ENCODE measurements at places on chromosomes 11 and 22.

DNA sequence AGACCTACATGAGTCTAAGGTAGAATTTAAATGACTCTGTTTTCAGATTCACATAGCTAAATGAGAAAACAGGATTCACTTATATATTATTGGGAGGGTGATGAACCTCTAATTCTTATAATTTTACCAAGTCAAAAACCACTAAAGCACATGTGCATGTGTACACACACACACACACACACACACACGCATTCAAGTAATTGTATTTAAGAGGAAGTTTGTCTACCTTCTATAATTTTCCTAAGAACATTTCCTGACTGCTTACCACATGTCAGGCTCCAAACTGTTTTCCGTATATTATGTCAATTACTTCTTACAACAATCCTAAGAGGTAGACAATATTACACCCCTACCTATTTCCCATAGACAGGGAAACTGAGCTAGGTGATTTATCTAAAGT, 6.7 kb downstream of the RNF141 start:
- no peak for DNase-seq

DNA sequence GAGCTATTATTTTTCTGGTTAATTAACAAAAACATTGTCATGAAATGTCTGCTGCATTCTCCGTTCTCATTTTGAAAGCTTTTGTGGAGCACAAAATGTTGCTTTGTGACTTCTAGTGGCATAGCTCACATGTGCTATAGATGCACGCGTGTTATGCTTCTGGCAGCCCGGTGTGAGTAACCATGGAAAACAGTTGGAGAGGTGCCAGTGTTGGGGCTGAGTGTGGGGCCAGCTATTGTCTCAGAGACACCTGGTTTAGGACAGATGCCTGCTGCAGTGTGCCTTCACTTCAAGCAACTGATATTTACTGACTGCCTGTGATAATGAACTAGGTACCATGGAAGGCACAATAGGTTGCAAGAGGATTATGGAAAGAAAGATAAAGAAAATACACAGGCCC, 760.6 kb downstream of the NTM start:
- DNase-seq, result no peak

GRCh38 chr22:23419171-23419570, 160.9 kb downstream of the IGLL1 start:
- DNase-seq, result no peak

DNA sequence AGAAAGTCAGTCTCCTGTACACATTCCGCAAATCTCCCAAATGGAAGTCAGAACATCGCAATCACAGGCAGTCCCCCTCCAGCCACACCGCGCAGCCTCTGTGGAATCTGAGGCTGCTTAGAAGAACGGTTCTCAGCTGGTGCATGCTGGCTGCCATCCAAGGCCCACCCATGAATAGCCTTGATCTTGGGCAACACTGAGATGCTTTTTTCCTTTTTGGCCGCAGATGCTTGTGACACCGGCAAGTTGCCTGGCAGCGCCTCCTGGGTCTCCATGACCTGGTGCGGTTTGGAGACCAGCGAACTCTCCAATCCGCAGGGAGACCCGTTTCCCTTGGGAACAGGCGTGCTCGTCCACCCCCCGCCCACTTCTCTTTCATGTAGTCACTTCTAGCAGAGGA, 26.3 kb upstream of the PHF21B start:
- DNase-seq, result no peak

- DNase-seq, result no peak
Measured at GRCh38 chr22:43256976-43257545, 70.1 kb upstream of the TTLL12 start.

- no peak for DNase-seq
Measured at GRCh38 chr11:101059331-101059730, 70.3 kb downstream of the PGR start.

GRCh38 chr22:50208939-50209892, 8.4 kb downstream of the SELENOO start:
- DNase-seq, result no peak

GRCh38 chr22:29484642-29485041, 4.6 kb downstream of the NEFH start:
- no peak for DNase-seq

DNA sequence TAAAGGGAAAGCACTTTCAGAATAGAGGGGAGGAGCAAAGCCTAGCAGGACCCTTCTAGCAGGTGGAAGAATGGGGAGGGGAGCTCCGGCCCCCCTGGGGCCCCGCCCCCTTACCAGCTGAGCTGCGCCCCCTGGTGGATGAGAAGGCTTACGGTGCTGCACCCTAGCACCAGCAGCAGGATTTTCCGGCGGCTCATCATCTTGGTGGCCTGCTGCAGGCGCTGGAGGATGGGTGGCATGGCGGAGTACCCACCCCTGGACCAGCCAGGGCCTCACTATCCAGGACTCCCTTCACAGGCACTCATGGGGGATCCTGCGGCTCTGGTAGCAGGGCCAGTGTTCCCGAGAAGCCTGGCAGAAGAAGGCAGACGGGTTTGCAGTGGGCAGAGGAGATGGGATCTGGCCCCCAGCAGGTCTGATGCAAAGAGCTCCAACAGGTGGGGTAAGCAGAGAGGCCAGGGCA, 3.8 kb downstream of the GAL3ST3 start:
- peak; percentile 79 for DNase-seq

DNA sequence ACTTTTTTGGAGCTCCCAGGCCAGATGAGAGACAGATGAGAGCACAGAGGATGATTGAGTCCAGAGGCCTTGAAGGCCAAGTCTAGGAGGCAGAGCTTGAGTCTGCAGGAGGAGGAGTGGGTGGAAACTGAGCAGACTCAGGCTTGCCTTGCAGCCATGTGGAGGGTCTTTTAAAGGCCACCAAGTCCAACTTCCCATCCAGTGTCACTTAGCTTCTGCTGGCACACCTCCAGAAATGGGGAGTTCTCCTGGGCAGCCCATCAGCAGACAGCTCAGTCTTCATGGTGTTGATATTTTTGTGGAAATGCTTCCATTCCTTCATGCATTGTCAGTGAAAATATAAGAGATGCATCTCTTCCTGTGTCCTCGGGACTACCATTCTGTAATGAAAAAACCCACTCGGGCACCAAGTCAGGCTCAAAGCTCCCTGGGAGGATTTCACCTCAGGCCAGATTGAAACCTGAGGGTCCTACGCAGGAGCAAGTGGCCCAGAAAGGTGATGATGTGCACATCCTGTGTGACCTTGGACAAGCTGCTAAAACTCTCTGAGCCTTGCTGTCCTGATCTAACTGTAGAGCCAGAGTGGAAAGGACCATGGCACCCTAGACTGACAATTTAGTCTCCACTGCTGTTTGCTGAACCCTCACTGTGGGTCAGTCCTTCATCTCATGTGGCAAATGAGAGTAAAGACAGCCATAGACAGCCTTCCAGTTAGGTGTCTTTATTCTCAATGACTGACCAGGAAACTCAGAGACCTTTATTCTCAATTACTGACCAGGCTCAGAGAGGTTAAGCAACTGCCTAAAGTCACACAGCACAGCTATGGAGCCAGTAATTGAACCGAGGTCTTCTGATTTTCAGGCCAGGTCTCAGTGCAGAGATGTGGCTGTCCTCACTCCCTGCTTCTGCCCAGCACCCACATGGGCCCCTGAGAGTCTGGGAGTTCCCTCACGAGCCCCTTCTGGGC, 2.9 kb upstream of the LRRC32 start:
- DNase-seq, result no peak

- peak; percentile 32 for DNase-seq
Measured at GRCh38 chr11:78019808-78020207, 3.3 kb downstream of the KCTD14 start.

DNA sequence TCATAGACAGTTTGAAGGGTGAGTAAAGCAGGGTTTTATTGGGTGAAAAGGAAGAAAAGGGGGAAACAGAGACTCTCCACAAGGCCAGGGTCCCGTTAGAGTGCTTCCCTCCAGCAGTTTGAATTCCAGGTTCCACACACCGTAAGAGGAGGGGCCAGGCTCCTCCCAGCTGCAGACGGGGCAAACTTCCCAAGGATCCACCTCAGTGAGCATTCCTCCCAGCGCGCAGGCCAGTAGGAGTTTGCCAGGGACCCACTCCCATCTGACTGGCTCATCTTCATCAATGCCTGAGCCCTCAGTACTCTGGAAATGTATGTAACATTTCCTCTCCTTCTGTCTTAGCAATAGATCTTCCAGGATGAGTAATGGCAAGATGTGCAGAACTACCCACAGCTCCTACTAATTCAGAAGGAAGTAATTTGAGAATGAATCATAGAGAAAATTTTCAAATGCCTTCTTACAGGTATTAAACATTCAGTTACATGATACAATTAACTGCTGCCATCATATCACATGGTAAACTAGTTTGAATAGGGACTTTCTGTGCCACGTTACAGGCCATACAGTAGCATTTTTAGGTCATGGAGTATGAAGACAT, 34.0 kb upstream of the TRPC6 start:
- DNase-seq, result no peak

- DNase-seq, result no peak
Measured at GRCh38 chr22:43183496-43184277, 3.2 kb downstream of the TTLL12 start.

DNA sequence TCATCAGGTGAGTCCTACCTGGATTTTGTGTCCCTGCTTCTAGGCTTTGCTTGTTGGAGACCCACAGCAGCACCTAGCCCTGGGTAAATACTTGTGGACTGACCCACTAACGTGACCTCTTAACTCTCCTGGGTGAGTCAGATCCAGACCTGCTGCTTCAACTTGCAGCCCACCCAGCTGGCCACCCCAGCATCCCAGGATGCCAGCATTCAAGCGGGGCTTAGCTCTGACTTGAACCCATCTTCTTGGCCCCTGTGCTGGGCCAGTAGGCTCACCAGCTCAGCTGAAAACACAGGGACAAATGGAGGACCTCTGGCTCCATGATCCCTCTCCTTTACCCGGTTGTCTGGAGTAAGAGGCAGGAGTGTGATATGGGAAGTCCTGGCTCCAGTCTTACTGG, 33.5 kb downstream of the PARVG start:
- no peak for DNase-seq

GRCh38 chr11:39365809-39366436, 2093.5 kb downstream of the LRRC4C start:
- DNase-seq, result peak; percentile 34

DNA sequence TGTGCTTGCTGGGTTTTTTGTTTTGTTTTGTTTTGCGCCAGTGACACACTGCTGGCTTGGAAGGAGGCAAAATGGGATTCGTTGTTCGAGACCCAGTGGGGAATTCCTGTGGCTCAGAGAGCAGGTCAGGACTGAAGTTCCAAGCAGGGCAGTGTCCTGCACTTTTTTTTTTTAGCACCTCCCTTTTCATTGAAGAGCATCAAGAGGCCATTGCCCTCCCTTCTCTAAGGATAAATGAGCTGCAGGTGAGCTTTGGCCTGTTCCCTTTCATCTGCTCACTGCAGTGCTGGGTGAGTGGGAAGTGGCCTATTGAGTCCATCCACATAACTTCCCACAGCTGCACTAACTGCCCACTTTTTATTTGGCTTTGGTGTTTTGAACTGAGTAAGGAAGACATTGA, 87.8 kb downstream of the ARHGAP42 start:
- peak; percentile 95 for DNase-seq

GRCh38 chr11:67409781-67410368, 5.6 kb upstream of the CARNS1 start:
- DNase-seq, result peak; percentile 41

DNA sequence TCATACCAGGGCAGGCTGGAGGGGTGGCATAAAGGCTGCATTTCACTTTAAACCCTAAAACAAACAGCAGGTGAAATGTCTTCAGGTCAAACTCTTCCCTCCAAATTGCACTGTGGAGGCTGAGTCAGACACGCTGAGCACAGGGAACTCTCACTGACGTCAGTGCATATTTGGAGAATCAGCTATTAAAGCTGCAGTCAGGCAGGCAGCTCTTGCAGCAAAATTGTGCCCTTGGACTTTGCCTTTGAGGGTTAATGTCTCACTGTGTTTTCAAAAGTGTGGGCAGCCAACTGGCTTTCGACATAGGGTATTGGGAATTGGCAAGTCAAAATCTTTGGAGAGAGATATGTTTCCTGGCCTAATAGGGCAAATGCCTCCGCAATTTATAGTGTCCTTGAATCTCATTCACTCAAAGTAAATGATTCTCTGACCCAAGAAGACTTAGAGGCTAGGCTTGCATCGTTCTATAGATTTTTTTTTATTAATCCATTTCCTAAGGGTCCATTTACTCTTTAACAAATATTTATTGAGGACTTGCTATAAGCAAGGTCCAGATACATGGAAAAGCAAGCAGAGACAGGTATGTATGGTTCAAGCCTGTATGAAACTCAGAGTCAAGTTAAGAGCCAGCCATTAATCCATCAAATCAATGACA, 27.7 kb upstream of the SMCO4 start:
- DNase-seq, result peak; percentile 62

GRCh38 chr11:32094923-32095322, 4.0 kb downstream of the RCN1 start:
- DNase-seq, result no peak

DNA sequence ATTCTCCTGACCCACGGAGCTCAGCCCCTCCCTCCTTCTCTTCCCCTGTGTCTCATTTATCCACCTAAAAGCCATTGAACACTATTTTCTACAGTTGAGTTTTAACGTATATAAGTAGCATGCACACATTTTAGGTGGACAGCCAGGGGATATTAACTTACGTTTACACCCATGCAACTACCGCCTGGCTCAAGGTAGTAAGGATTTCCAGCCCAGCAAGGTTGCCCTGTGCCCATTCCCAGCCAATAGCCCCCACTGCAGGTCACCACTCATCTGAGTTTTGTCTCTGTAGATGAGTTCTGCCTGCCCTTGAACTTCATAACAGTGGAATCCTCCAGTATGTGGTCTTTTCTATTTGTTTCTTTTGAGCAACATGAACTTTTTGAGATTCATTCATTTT, 65.4 kb downstream of the SMIM38 start:
- DNase-seq, result no peak

DNA sequence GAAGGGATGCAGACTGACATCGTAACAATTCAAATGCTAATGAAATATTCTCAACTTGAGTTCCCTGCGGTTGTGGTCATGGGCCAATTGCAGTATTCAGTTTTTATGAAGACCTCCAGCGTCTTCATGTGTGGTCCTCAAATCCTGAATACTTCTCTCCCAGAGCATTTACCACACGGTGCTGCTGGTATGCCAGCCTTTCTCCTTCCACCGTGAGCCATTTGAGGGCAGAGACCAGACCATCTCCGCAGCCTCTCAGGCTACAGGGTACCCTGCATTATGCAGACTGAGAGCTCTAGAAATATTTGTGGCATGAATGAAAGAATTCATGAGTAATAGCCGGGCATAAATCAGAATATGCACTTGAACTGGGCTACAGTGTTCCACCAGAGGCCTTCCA, 289.7 kb downstream of the ST3GAL4 start:
- no peak for DNase-seq

DNA sequence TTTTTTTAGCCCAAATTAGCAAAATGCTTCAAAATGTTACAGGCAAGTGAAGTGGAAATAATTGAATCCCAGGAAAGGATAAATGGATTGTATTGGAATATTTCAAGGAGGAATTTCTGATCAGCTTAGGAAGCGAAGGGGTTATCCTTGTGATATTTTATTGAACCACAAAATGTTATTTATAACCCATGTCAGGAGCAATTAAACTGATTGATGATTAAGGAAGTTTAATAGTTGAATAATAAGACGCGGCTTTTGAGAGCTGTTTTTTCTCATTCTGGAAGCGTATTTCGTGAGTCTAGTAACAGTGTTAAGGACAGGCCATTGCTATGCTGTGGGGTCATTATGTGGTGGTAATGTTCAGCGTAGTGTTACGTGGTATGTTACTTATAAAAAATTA, 192.3 kb downstream of the TBC1D22A start:
- DNase-seq, result no peak
